ENCODE measurements at places on chromosomes 16 and 17.

DNA sequence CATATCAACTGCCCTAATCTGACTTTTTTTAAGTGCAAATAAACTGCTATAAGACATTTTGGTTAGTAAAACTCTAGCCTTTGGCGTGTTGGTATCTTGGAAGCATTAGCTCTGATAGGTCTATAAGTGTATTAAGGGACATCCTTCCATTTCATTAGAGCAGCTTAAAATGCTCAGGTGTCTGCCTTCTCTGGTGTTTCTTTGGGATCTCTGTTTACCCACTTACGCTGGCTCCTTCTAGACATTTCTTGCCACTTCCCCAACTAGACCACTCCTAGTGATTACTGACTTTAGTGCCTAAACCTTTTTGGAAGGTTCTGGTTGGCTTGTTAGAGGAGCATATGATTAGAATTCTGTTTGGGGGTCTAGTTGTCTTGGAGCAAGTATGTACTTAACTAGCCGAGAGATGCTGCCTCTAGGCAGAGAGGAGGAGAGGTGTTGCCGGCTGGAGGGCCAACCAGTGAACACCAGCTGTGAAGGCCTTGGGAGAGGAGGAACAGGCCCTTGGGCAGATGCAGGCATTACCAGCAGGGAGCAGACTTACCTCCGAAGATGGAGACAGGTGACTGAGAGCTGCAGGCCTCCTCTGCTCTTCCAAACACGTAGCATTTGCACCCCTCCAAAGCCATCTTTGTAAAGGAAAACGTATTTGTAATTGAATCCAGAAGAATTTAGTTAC is 15.2 kb upstream of the CLEC18C start:
- H3K4me3 ChIP-seq: no peak overlapping the region
- no peak overlapping the region for H3K27ac ChIP-seq
- no peak for DNase-seq
- H3K4me1 ChIP-seq: no peaks in the 10 kb centered on the region
- peaks cover 11% of the 10 kb centered on the region for H3K36me3 ChIP-seq

GRCh38 chr16:19294156-19294649 is 8.7 kb downstream of the CLEC19A start:
- no peak overlapping the region for H3K4me3 ChIP-seq
- no peak for DNase-seq
- H3K4me1 ChIP-seq: no peaks in the 10 kb centered on the region

DNA sequence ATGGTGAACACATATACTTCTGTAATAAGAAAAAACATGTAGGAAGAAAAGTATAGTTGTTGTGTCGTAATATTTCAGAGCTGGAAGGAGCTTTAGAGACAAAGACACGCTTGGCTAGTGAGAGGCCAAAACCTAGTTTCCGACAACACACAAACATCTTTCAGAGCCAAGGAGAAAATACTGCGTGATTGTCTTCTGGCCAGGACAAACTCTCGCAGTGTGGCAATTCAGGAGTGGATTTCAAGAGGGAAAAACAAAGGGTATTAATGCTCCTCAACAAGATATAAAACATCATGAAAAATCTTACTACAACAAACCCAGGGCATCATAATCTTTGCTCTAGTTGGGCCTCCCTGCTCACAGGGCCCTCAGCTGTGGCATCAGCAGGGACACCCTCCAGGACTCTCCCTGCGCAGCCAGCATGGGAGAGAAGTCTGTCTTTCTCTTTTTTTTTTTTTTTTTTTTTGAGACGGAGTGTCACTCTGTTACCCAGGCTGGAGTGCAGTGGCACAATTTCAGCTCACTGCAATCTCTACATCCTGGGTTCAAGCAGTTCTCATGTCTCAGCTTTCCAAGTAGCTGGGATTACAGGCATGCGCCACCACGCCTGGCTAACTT is 66.4 kb downstream of the CYB5B start:
- DNase-seq: no peak
- no peaks in the 10 kb centered on the region for H3K36me3 ChIP-seq
- no peaks in the 10 kb centered on the region for H3K27me3 ChIP-seq
- no peaks in the 10 kb centered on the region for H3K4me1 ChIP-seq
- no peak overlapping the region for H3K27ac ChIP-seq

DNA sequence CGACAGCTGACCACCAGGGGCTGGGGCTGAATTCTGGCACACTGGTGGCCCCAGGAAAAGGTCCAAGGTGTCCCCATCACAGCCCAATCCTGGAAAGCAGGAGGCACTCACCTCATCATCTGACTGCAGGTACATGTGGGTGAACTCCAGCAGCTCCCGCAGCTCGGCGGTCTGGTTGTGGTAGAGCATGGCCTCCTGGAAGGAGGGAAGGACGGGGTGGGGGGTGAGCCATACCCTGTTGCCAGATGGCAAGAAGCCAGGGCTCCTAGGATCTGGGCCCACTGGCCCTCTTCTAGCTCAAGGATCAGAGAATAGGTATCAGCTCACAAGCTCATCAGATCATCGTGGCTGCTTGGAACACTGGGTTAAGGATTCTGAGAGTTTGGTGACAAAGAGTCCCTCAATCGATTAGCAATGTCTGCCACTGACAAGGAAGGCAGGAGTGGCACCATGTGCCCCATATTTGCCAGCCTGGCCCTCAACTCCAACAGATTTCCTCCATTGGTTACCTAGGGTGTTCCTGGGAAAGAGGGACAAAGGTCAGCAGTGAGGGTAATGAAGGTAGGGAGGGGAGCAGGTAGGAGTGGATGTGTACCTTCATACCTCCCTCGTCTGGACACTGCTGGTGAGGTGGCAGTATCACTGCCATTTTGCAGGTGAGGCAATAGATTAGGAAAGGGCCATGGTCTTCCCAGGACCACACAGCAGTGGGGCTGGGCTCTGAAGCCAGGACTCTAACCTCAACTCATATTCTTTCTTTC is 4.9 kb downstream of the P3H4 start:
- H3K4me1 ChIP-seq: no peaks in the 10 kb centered on the region
- no peak for DNase-seq
- H3K27me3 ChIP-seq: no peaks in the 10 kb centered on the region
- no peak overlapping the region for H3K4me3 ChIP-seq

GRCh38 chr17:76138234-76138895 is 2.7 kb downstream of the FOXJ1 start:
- H3K36me3 ChIP-seq: no peaks in the 10 kb centered on the region
- DNase-seq: no peak
- no peak overlapping the region for H3K27ac ChIP-seq
- H3K4me3 ChIP-seq: no peak overlapping the region

DNA sequence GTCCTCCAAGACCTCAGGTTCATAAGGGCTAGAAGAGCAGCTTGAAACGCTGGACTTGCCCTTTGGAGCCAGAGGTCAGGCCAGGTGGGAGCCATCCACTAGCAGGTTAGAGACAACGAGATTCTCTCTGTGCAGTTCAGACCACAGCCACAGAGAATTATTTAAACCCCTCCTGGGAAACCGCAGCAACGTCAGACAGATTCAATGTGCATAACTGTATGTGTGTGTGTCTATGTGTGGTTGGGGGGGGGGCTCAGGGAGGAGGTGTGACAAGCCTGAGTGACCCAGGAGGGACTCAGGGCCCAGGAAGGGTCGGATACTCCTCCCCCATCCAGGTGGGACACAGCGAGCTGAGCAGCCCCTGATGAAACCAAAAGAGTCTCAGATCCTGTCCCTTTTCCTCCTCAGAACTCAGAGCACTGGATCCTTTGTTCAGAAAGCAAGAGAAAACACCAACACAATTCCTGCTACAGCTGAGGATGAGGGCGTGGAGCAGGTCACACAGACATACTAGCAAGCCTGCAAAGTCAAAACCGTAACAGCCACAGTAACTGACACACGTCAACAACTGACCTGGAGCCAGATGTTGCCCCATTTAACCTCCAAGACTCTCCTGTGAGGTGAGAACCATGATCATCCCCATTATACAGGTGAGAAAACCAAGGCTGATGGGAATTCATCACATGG is 66.8 kb downstream of the XYLT1 start:
- peaks cover 6% of the 10 kb centered on the region for H3K36me3 ChIP-seq
- H3K4me3 ChIP-seq: no peak overlapping the region
- no peak for DNase-seq
- no peaks in the 10 kb centered on the region for H3K27me3 ChIP-seq
- H3K4me1 ChIP-seq: peaks cover 13% of the 10 kb centered on the region
- H3K27ac ChIP-seq: no peak overlapping the region

DNA sequence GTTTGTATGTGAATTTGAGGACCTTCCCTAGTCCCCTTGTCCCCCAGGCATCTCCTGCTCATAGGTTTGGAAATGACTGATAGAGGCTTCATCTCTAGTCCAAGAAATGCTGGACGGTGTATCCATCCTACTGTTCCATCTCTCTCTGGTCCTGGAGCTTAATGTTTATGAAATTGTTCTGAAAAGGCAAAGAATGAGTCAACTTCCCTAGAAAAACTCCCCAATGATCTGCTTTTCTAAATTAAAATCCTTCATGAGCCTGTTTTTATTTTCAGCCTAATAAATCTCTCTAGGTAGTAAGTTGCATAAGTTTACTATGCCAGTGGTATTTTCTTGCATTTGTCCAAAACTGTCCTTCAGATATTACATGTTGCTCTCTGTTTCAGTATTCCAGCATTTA is 2.1 kb upstream of the IGSF6 start:
- peaks cover 15% of the 10 kb centered on the region for H3K36me3 ChIP-seq
- H3K4me1 ChIP-seq: peaks cover 32% of the 10 kb centered on the region
- H3K27me3 ChIP-seq: no peaks in the 10 kb centered on the region
- no peak overlapping the region for H3K27ac ChIP-seq
- no peak for DNase-seq

DNA sequence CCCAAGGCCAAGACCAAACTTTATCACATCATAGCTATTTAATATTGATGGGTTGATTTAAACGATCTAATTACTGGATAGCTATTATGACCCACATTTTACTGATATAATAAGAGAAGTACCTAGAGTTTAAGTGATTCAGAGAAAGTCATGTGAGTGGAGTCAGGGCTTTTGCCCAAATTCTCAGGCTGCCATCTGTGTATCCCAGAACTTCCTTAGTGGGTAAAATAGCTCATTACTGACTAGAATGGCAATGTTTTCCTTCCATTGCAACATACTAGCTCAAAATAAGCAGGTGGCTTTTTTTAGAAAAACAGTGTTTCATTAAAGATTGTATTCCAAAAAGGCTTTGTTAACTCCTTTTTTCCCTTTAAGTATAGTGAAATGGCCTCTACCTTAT is 113.9 kb upstream of the MAF start:
- no peak for DNase-seq
- peaks cover 15% of the 10 kb centered on the region for H3K4me1 ChIP-seq
- no peaks in the 10 kb centered on the region for H3K27me3 ChIP-seq
- no peak overlapping the region for H3K4me3 ChIP-seq
- H3K27ac ChIP-seq: no peak overlapping the region
- no peaks in the 10 kb centered on the region for H3K36me3 ChIP-seq

DNA sequence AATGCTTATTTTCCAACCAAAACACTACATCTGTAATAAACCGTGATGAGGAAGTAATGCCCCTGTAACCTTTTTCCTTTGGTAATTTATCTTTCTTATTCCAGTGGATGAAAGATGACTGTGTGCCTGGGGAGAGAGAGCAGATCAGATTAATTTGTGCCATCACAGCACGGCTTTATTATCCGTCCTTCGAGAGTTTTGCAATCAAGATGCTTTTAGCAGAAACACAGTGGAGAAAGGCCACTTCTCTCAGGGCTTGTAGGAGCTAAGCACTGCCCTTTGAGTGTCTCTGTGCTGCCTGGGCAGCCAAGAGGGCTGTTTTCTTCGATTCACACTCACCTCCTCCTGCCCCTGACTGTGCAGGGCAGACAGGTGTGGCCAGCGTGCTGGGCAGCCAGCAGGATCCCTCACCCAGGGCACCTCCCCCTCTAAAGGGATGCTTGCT is 190.2 kb downstream of the PRKCA start:
- DNase-seq: no peak
- H3K4me3 ChIP-seq: no peak overlapping the region
- no peaks in the 10 kb centered on the region for H3K27me3 ChIP-seq

GRCh38 chr17:31309556-31309955 is 4.3 kb downstream of the EVI2B start:
- peak overlapping the region; percentile 74 for H3K4me3 ChIP-seq
- H3K27me3 ChIP-seq: no peaks in the 10 kb centered on the region
- H3K27ac ChIP-seq: peak overlapping the region; percentile 82
- DNase-seq: peak; percentile 95
- peaks cover 6% of the 10 kb centered on the region for H3K36me3 ChIP-seq

DNA sequence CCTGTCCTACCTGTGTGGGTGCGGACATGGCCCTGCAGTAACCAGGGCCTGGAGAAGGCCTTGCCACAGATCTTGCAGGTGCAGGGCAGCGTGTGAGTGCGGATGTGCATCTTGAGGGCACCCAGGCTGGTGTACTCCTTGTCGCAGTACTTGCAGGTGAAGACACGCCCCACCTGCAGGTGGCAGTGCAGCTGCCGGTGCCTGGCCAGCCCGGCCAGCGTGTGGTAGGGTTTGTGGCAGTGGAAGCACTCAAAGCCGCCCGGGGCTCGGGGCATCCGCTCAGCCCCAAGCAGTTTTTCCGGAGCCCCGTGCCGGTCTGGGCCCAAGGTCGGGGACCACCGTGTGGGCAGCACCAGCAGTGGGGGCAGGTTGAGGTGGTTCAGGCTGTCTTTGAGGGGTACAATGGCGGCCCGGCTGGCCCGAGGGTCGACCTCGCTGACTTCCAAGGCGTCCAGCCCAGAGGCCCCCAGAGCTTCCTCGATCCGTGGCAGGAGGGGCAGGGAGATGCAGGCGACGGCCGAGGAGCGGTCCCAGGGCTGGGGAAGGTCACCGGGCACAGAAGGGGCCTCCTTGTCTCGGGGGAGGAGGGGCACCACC is 5.1 kb downstream of the SNAI3 start:
- no peak overlapping the region for H3K27ac ChIP-seq
- H3K27me3 ChIP-seq: no peaks in the 10 kb centered on the region
- peak; percentile 66 for DNase-seq
- peaks cover 22% of the 10 kb centered on the region for H3K36me3 ChIP-seq
- no peak overlapping the region for H3K4me3 ChIP-seq
- H3K4me1 ChIP-seq: peaks cover 36% of the 10 kb centered on the region

- H3K27me3 ChIP-seq: no peaks in the 10 kb centered on the region
- H3K4me1 ChIP-seq: peaks cover 2% of the 10 kb centered on the region
- no peak for DNase-seq
- H3K4me3 ChIP-seq: no peak overlapping the region
- peaks cover 16% of the 10 kb centered on the region for H3K36me3 ChIP-seq
Measured at GRCh38 chr17:15973834-15974233, 25.7 kb downstream of the ZSWIM7 start.

GRCh38 chr17:27906623-27907022 is 13.5 kb upstream of the LYRM9 start:
- DNase-seq: no peak
- no peak overlapping the region for H3K4me3 ChIP-seq
- H3K4me1 ChIP-seq: no peaks in the 10 kb centered on the region
- no peak overlapping the region for H3K27ac ChIP-seq

GRCh38 chr16:4452674-4453073 is 21.8 kb downstream of the NMRAL1 start:
- H3K4me3 ChIP-seq: no peak overlapping the region
- no peaks in the 10 kb centered on the region for H3K27me3 ChIP-seq
- no peak overlapping the region for H3K27ac ChIP-seq
- no peak for DNase-seq
- H3K36me3 ChIP-seq: peaks cover 42% of the 10 kb centered on the region
